Calu3 (cell line): ENCODE measurements at places on chromosomes 6 and 20. TPM values are rescaled to one million over a fixed set of nuclear protein-coding genes. Genes with fewer than 3 reads are reported as not detected.

GRCh38 chr6:143401636-143402370 is 48.7 kb downstream of the ADAT2 start:
- peaks cover 44% of the 10 kb centered on the region for H3K4me1 ChIP-seq
- H3K27me3 ChIP-seq = no peaks in the 10 kb centered on the region
- H3K36me3 ChIP-seq = peaks cover 6% of the 10 kb centered on the region

GRCh38 chr6:98747273-98747672 is 87.1 kb upstream of the POU3F2 start:
- no peaks in the 10 kb centered on the region for H3K36me3 ChIP-seq
- H3K4me3 ChIP-seq = no peak overlapping the region
- H3K4me1 ChIP-seq = no peaks in the 10 kb centered on the region
- peaks cover 13% of the 10 kb centered on the region for H3K27me3 ChIP-seq
- DNase-seq = no peak

DNA sequence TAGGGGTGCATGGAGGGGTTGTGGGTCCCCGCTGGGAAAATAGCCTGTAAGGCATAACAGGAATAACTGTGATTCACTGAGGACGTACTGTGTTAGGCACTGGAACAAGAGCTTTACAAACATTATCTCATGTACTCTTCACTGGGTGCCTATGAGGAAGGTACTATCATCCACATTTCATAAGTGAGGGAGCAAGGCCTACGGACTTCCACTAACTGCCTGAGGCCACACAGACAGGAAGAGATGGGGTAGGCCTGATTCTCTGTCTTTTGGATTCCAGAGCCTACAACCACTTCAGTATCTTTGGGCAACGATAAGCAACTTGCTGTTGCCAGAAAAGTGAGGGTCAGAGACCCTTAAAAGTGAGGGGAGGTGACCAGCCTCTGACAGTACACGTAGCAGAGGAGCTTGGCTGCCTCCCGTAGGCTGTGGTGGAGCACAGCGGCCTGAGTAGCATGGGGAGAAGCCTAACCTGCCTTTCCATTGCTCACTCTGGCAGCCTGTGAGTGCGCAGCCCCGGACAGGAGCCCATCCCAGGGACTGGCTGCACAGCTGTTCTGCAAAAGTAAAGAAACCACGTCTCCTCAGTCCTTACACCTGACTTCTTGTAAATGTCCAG is 30.4 kb downstream of the PSMB1 start:
- H3K4me1 ChIP-seq = no peaks in the 10 kb centered on the region
- peak; percentile 3 for DNase-seq
- no peak overlapping the region for H3K4me3 ChIP-seq
- H3K27ac ChIP-seq = no peak overlapping the region
- peaks cover 30% of the 10 kb centered on the region for H3K27me3 ChIP-seq

GRCh38 chr6:144855812-144856531 is 570.8 kb downstream of the UTRN start:
- no peak overlapping the region for H3K27ac ChIP-seq
- no peaks in the 10 kb centered on the region for H3K36me3 ChIP-seq
- no peaks in the 10 kb centered on the region for H3K4me1 ChIP-seq

DNA sequence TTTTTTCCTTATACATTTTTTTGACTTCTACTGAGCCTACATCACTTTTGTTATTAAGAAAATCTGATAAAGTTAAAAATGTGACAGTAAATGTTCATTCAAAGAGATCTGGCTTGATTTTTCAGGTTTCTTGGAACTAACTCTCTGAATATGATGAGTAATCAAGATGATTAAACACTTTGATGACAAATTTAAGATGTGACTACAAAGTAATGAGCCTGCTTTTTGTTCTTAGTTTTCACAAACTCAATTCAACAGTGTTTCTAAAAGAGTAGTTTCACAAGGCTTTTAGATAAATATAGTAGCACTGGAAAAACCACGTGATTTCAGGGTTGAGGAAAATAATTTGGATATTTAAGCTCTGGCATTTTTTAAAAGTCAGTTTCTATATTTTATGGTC is 37.9 kb upstream of the HDDC2 start:
- no peak for DNase-seq
- H3K36me3 ChIP-seq = no peaks in the 10 kb centered on the region
- peaks cover 10% of the 10 kb centered on the region for H3K27me3 ChIP-seq
- no peak overlapping the region for H3K4me3 ChIP-seq
- no peak overlapping the region for H3K27ac ChIP-seq
- H3K4me1 ChIP-seq = no peaks in the 10 kb centered on the region

DNA sequence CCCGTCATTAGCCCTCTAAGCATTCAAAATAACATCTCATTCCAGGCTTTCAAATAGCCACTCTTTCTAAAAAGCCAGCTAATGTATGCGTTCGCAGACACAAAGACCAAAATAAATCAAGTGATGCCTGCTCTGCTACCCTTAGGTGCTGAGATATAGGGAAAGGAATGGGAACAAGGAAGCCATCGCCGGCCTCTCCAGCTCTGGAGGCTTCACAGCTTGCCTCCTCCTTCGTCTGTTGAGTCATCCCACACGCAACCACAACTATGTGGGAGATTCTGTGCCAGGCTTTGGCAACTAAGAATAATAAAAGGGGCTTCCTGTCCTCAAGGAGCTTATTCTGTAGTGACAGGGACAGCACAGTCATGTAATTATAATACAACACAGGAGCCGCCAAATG is 27.3 kb upstream of the SLC22A23 start:
- DNase-seq = no peak
- no peaks in the 10 kb centered on the region for H3K4me1 ChIP-seq
- peaks cover 75% of the 10 kb centered on the region for H3K27me3 ChIP-seq
- H3K36me3 ChIP-seq = peaks cover 5% of the 10 kb centered on the region
- no peak overlapping the region for H3K4me3 ChIP-seq

- no peak for DNase-seq
- no peak overlapping the region for H3K27ac ChIP-seq
- H3K27me3 ChIP-seq = peaks cover 29% of the 10 kb centered on the region
- H3K4me1 ChIP-seq = no peaks in the 10 kb centered on the region
Measured at GRCh38 chr6:88135578-88136114, 30.5 kb downstream of the CNR1 start.

GRCh38 chr6:112268654-112269053 is 14.3 kb upstream of the LAMA4 start:
- H3K4me3 ChIP-seq = no peak overlapping the region
- no peaks in the 10 kb centered on the region for H3K4me1 ChIP-seq
- no peak for DNase-seq
- no peak overlapping the region for H3K27ac ChIP-seq
- H3K36me3 ChIP-seq = no peaks in the 10 kb centered on the region
- H3K27me3 ChIP-seq = no peaks in the 10 kb centered on the region

GRCh38 chr6:130927305-130927704 is 100.1 kb downstream of the SMLR1 start:
- H3K27me3 ChIP-seq = no peaks in the 10 kb centered on the region
- no peak overlapping the region for H3K4me3 ChIP-seq
- DNase-seq = peak; percentile 43
- H3K27ac ChIP-seq = no peak overlapping the region

Gene GGTLC1
- not detected in 2 replicates for total RNA-seq

Gene KHDC1L
- total RNA-seq = not detected in 2 replicates

Gene TOMM34
- 61.1 TPM in 2 replicates for total RNA-seq

Gene LY6G6C
- 1.0 TPM in 1 of 2 replicates, not detected in the other for total RNA-seq
